Lower lobe of right lung (tissue), 2 donors: ENCODE measurements at places on chromosomes 7 and 10. TPM values are rescaled to one million over a fixed set of nuclear protein-coding genes. Genes with fewer than 3 reads are reported as not detected.

GRCh38 chr10:4477664-4478063 lies 348.3 kb upstream of the AKR1E2 start:
- no peak overlapping the region for H3K4me3 ChIP-seq
- H3K36me3 ChIP-seq: no peaks in the 10 kb centered on the region
- no peaks in the 10 kb centered on the region for H3K4me1 ChIP-seq
- DNase-seq: no peak
- H3K27me3 ChIP-seq: no peaks in the 10 kb centered on the region
- no peak overlapping the region for H3K27ac ChIP-seq

DNA sequence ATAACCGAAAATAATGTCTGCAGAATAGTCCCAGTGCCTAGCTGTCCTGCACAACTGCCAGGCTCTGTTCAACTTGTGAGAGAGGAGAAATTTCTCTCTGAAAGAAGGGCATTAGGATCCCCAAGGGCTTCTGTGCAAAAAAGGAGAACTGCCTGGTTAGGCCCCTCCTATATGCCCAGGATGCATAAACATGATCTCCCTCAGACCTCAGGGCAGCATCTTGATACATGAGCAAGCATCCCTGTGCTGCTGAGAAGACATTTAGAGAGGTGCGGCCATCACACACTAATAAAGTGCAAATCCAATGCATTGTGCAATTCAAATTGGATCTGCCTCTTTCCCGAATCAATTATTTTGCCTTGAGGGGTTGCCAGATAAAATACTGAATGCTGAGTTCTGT lies 553.6 kb downstream of the TNS3 start:
- H3K4me3 ChIP-seq: no peak overlapping the region
- H3K36me3 ChIP-seq: no peaks in the 10 kb centered on the region
- no peaks in the 10 kb centered on the region for H3K27me3 ChIP-seq
- no peak for DNase-seq
- H3K27ac ChIP-seq: no peak overlapping the region
- no peaks in the 10 kb centered on the region for H3K4me1 ChIP-seq

PAX2 gene
- not detected for total RNA-seq

RHOBTB1 gene
- 13.5 TPM for total RNA-seq

- no peaks in the 10 kb centered on the region for H3K4me1 ChIP-seq
- H3K4me3 ChIP-seq: no peak overlapping the region
- H3K27ac ChIP-seq: no peak overlapping the region
- no peaks in the 10 kb centered on the region for H3K36me3 ChIP-seq
Observed at GRCh38 chr10:116286626-116287200, 13.7 kb upstream of the GFRA1 start.

GPER1 gene
- 26.0 TPM for total RNA-seq

- DNase-seq: no peak
- H3K27ac ChIP-seq: no peak overlapping the region
- H3K36me3 ChIP-seq: peaks cover 8% of the 10 kb centered on the region
- no peaks in the 10 kb centered on the region for H3K27me3 ChIP-seq
- H3K4me3 ChIP-seq: no peak overlapping the region
Observed at GRCh38 chr7:121097577-121097976, 109.1 kb downstream of the CPED1 start.

- no peaks in the 10 kb centered on the region for H3K36me3 ChIP-seq
- no peaks in the 10 kb centered on the region for H3K4me1 ChIP-seq
- H3K4me3 ChIP-seq: no peak overlapping the region
- H3K27ac ChIP-seq: no peak overlapping the region
- H3K27me3 ChIP-seq: no peaks in the 10 kb centered on the region
Observed at GRCh38 chr7:81138870-81139269, 220.0 kb upstream of the SEMA3C start.

GRCh38 chr7:148883266-148884048 lies 634 bp downstream of the EZH2 start:
- peak; percentile 64 for DNase-seq
- H3K4me3 ChIP-seq: peak overlapping the region; percentile 78

DNA sequence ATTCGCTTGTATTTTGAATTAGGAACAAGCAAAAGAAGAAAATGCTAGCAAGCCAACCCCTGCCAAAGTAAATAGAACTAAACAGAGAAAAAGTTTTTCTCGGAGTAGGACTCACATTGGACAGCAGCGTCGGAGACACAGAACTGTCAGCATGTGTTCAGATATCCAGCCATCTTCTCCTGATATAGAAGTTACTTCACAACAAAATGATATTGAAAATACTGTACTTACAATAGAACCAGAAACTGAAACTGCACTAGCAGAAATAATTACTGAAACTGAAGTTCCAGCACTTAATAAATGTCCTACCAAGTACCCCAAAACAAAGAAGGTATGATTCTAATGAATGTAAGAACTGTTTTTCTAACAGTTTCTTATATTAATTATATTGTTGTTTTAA lies 87.9 kb downstream of the KMT2E start:
- peaks cover 88% of the 10 kb centered on the region for H3K36me3 ChIP-seq
- no peak overlapping the region for H3K4me3 ChIP-seq
- no peaks in the 10 kb centered on the region for H3K4me1 ChIP-seq
- H3K27me3 ChIP-seq: no peaks in the 10 kb centered on the region
- H3K27ac ChIP-seq: no peak overlapping the region
- no peak for DNase-seq

DNA sequence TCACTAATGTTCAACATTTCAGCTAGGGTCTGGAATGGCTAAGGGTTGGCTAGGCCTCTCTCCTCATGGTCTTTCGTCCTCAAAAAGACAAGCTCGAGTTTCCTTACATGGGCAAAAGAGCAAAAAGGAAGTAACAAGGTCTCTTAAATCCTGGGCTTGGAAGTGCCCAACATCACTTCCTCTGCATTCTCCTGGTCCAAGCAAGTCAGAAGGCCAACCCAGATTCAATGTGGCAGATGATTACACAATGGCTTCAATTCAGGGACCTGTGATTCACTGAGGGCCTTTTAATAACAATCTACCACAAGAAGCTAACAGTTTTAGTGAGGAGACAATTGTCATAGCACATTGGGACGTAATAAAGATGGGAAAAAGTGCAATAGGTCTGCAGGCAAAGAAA lies 4.4 kb upstream of the NUP205 start:
- no peak for DNase-seq
- H3K27me3 ChIP-seq: no peaks in the 10 kb centered on the region
- H3K27ac ChIP-seq: no peak overlapping the region
- H3K4me3 ChIP-seq: no peak overlapping the region
- H3K36me3 ChIP-seq: no peaks in the 10 kb centered on the region

HOXA13 gene
- total RNA-seq: not detected

FKBP6 gene
- total RNA-seq: 0.47 TPM

- no peak overlapping the region for H3K4me3 ChIP-seq
- no peak for DNase-seq
- no peaks in the 10 kb centered on the region for H3K36me3 ChIP-seq
- no peaks in the 10 kb centered on the region for H3K4me1 ChIP-seq
- no peak overlapping the region for H3K27ac ChIP-seq
- H3K27me3 ChIP-seq: no peaks in the 10 kb centered on the region
Observed at GRCh38 chr7:113188396-113188795, 70.0 kb upstream of the SMIM30 start.

GRCh38 chr7:132932296-132933071 lies 149.4 kb downstream of the CHCHD3 start:
- no peak overlapping the region for H3K27ac ChIP-seq
- H3K4me1 ChIP-seq: no peaks in the 10 kb centered on the region
- no peak overlapping the region for H3K4me3 ChIP-seq
- no peak for DNase-seq
- H3K36me3 ChIP-seq: no peaks in the 10 kb centered on the region

DNA sequence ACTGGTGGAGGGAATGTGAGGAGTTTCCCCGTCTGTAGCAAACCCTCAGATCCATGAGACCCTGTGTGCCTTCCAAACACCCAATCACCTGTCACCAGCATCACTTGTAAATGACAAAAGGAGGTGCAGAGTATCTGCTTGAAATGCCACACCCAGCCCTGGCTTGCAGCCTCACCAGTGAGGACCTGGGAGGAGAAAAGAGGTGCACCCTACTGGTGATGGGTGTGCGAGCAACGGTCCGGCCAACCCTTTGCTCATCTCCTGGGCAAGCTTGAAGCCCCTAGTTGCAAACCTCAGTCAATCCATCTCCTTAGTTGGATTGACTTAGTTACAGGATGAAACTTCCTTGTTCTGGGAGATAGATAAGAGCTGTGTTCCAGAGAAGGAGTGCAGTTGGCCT lies 62.4 kb upstream of the WAPL start:
- H3K27me3 ChIP-seq: no peaks in the 10 kb centered on the region
- H3K4me1 ChIP-seq: peaks cover 15% of the 10 kb centered on the region
- no peak for DNase-seq
- no peaks in the 10 kb centered on the region for H3K36me3 ChIP-seq
- no peak overlapping the region for H3K4me3 ChIP-seq

LIPJ gene
- 0.09 TPM for total RNA-seq

GRCh38 chr7:43208242-43208641 lies 95.8 kb downstream of the HECW1 start:
- DNase-seq: no peak
- no peaks in the 10 kb centered on the region for H3K27me3 ChIP-seq
- no peaks in the 10 kb centered on the region for H3K4me1 ChIP-seq
- H3K27ac ChIP-seq: no peak overlapping the region

HOXA10 gene
- 0.38 TPM for total RNA-seq

GRCh38 chr7:151135866-151136843 lies 31.3 kb downstream of the GBX1 start:
- no peak overlapping the region for H3K27ac ChIP-seq
- no peaks in the 10 kb centered on the region for H3K4me1 ChIP-seq
- peaks cover 100% of the 10 kb centered on the region for H3K36me3 ChIP-seq
- H3K27me3 ChIP-seq: no peaks in the 10 kb centered on the region
- no peak for DNase-seq

TDRD1 gene
- 0.09 TPM for total RNA-seq

DNA sequence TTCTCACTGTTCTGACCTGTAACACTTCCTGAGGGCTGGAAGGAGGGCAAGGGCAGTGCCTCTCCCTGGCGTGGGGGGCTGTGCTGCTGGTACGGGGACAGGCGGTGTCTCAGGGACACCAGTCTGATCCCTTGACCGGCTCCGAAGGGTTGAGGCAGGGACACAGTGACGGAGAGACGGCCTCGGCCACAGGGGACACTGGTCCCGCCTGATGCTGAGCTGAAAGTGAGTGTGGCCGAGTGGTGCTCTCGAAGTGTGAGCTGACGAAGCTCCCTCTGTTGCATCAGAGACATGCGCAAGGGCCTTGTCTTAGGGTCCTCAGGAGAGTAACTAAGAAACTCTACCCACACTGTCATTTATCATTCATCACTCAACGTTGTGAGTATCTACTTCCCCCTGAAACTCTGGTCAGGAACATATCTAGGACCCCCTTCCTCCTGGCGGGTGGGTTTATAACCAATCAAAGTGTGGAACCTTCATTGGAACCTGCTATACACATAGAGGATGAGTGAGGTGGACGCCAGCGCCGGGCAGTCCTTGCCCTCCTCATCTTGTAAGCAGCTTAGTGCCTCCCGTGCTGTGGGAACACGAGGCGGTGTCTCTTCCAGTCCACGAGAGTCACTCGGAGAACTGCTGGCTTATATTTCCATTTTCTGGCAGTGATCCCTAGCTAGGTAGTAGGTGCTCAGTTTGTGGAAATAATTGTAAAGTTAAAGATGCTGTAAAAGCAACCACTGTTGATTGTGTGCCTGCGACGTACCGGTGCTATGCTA lies 283.1 kb downstream of the DNAJB6 start:
- no peak overlapping the region for H3K4me3 ChIP-seq
- no peaks in the 10 kb centered on the region for H3K27me3 ChIP-seq
- H3K36me3 ChIP-seq: no peaks in the 10 kb centered on the region
- H3K4me1 ChIP-seq: no peaks in the 10 kb centered on the region

DNA sequence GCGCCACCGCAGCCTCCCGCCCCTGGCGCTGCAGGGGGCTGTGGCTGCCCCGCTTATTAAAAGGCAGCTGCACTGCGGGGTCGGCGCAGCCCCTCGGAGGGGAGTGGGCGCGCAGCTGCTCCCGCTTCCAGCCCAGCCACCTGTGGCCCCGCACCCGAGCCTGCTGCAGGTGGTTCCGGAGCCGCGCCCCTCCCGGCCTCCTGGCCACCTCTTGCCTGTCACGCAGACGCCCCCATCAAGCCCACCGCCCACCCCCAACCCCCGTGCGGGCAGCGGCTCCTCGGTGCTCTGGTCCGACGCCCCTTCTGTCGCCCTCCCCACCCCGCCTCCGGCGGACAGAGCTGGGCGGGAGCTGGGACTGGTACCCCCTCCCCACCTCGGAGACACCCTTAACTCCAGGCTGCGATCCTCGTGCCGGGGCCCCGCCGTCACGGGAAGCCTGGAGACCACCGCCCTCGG lies 549 bp downstream of the CALY start:
- peaks cover 22% of the 10 kb centered on the region for H3K4me1 ChIP-seq
- H3K27ac ChIP-seq: no peak overlapping the region
- H3K4me3 ChIP-seq: peak overlapping the region; percentile 45
- DNase-seq: peak; percentile 43

DNA sequence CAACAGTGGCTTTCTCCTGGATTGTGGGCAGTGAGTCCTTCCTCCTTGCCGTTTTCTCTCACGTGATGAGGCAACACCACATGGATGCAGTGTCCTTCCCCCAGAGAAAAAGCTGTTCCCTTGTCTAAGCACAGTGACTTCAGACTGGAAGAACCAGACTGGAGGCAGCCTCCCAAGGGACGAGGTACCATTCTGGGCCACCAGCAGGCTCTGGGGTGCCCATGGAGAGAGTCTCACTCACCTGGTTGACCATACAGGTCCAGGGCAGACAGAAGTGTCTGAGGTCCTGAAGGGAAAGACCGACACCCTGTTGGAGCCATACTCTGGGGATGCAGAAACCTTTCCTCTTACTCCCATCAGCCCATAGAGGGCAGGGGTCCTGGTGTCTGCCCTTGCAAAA lies 69.2 kb upstream of the DOCK1 start:
- H3K27ac ChIP-seq: no peak overlapping the region
- no peak overlapping the region for H3K4me3 ChIP-seq
- H3K27me3 ChIP-seq: no peaks in the 10 kb centered on the region
- DNase-seq: no peak
- H3K4me1 ChIP-seq: peaks cover 7% of the 10 kb centered on the region

- peaks cover 84% of the 10 kb centered on the region for H3K4me1 ChIP-seq
- H3K27me3 ChIP-seq: no peaks in the 10 kb centered on the region
- no peak for DNase-seq
Observed at GRCh38 chr7:131071786-131072504, 255.7 kb upstream of the MKLN1 start.

DNA sequence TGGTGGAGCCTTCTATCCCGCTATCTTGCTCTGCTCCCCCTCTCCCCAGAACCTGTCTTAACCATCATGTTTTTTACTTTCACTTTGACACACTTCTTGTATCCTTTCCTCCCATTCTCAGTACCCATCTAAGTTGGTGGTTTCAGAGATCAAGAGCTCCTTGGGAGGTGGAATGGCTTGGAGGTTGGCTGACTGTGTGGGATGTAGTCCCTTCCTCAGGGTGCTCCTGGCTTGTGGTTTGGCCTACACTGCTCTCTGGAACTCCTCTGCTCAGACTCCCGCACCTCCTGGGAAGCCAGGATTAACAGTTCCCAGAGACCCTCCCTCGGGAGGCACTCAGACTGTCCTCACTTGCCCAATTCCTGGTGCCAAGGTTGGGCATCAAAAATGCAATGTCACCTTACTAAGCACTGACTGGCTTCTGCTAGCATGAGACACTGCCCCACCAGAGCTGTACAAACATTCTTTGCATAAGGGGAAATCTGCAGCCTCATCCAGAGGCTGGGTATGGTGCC lies 93.1 kb upstream of the NAMPT start:
- DNase-seq: no peak
- no peaks in the 10 kb centered on the region for H3K4me1 ChIP-seq
- no peak overlapping the region for H3K4me3 ChIP-seq
- H3K27ac ChIP-seq: no peak overlapping the region
- no peaks in the 10 kb centered on the region for H3K27me3 ChIP-seq
- no peaks in the 10 kb centered on the region for H3K36me3 ChIP-seq

GRCh38 chr7:14048889-14049288 lies 59.4 kb upstream of the ETV1 start:
- DNase-seq: no peak
- no peak overlapping the region for H3K27ac ChIP-seq
- no peak overlapping the region for H3K4me3 ChIP-seq
- no peaks in the 10 kb centered on the region for H3K4me1 ChIP-seq

DGKB gene
- 0.09 TPM for total RNA-seq
